Mesangial cell (primary cell): ENCODE measurements at places on chromosomes 6 and 20. TPM values are rescaled to one million over a fixed set of nuclear protein-coding genes. Genes with fewer than 3 reads are reported as not detected.

PSORS1C2 gene
- total RNA-seq, result not detected in 2 replicates

FKBP1C gene
- total RNA-seq, result 0.13 and 0.33 TPM in 2 replicates

SYCP2L gene
- total RNA-seq, result 0.33 and 0.38 TPM in 2 replicates

LKAAEAR1 gene
- total RNA-seq, result 0.49 TPM in 1 of 2 replicates, not detected in the other

PLA2G7 gene
- not detected in 2 replicates for total RNA-seq

OPRL1 gene
- total RNA-seq, result 0.33 and 1.5 TPM in 2 replicates

LPIN3 gene
- total RNA-seq, result 8.1 and 16.9 TPM in 2 replicates

GPSM3 gene
- 7.8 and 14.1 TPM in 2 replicates for total RNA-seq

AKAP12 gene
- 137 and 152 TPM in 2 replicates for total RNA-seq
